Stimulated activated CD4-positive, alpha-beta T cell treated with anti-CD3 and anti-CD28 coated beads, Interleukin-15, amount 100 ng/mL, for 48 hours (primary cell): ENCODE measurements at places on chromosomes 5 and 9.
A peak's percentile ranks its signal among the peaks of the same experiment; 100 is the strongest.

- no peak for DNase-seq
Measured at GRCh38 chr5:177025101-177025601, 2.7 kb downstream of the ZNF346 start.

GRCh38 chr9:125959315-125959714 lies 212.1 kb downstream of the PBX3 start:
- no peak for DNase-seq

- DNase-seq = peak; percentile 2
Measured at GRCh38 chr5:97231025-97231636, 48.1 kb upstream of the RIOK2 start.

DNA sequence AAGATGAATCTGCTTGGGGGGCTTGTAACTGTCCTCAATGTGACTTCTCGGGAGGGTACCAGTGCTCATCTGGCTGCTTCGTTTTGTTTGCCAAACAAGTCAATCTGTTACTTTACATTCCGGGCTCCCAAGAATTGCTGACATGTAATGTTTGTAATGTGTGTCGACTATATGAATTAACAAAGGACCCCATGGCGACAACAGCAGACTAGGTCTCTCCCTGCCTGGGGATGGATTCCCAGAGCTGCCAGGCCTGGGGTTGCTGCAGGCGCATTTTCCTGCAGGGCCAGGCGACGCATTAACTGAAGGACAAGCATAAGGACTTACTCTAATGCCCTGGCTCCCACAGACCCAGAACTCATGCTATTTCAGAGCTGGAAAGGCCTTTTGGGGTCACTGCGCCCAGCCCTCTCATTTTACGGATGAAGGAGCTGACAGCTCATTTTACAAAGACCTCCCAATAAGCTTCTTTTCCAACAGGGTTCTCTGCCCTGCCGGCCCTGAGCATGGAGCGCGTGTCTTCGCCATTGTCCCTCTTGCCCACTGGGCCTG lies 214.8 kb downstream of the TTLL11 start:
- no peak for DNase-seq
